DMS153 (cell line): ENCODE measurements at places on chromosomes 5 and 9.

DNA sequence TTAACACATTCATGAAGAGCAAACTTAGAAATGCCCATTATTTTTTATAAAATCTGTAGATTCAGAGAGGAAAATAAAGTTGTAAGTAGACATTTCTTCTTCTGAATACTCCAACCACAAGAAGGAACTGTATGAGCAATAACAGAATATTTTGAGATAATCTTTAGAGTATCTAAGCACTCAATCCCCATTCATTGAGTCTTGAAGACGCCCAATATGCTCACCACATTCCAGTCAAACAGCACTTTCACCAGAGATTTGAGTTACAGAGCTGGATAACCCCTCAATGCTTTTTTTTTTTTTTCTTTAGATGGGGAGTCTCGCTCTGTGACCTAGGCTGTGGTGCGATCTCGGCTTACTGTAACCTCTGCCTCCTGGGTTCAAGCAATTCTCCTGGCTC is 14.7 kb upstream of the RIC1 start:
- DNase-seq, result no peak

DNA sequence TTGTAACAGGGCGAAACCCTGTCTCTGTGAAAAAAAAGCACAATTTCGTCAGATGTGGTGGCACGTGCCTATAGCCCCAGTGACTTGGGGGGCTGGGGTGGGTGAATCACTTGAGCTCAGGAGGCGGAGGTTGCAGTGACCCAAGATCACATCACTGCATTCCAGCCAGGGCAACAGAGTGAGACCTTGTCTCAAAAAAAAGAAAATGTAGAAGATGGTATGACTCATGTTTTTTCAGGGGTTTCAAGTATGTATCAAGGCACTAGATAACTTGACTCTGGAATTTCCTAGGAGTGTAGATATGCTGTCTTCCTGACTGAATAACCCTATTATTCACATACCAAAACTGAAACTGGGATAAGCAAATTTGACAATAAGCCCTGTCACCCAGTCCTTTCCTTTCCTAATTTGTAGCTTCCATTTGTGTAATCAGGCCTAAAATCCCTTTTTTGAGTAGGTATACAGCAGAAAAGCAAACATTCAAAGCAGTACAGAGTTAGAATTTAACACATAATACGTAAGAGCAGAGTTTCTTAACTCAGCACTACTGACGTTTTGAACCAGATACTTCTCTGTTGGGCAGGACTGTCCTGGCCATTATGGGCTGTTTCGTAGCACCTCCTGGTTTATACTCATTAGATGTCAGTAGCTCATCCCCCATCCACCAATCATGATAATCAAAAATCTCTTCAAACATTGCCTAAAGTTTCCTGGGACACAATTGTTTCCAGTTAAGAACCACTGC is 17.3 kb upstream of the ANKRD18B start:
- no peak for DNase-seq

DNA sequence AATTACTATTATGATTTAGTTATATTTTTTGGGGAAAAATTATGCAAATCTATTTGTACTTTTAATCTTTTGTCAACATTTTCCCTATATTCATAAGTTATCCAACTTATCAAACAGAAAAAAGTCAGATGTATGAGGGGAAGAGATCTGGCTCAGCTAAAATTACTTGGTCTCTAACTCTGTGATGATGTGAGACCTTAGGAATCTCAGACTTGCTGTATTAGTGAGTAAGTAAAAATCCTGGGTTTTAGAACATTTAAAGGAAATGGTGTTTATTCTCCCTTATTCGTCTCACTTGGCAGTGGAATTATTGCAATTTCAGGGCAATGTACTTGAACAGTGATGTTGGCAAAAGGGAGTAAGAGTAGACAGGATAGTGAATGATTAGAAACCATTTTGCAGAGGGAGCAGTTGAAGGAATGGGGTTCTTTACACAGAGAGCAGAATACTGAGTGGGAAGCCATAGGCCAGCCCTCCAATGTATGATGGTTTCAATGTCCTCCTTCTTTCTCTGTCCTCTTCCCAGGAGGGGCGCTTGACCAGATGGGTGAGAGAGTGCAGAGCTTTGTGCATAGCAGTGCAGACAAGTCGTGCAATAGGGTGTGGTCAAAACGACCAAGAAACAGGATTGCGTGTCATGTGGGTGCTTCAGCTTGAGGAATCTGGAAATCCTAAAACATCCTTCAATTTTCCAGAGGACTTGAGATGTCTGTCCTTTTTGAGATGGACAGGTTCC is 91.7 kb downstream of the TENT4A start:
- no peak for DNase-seq

DNA sequence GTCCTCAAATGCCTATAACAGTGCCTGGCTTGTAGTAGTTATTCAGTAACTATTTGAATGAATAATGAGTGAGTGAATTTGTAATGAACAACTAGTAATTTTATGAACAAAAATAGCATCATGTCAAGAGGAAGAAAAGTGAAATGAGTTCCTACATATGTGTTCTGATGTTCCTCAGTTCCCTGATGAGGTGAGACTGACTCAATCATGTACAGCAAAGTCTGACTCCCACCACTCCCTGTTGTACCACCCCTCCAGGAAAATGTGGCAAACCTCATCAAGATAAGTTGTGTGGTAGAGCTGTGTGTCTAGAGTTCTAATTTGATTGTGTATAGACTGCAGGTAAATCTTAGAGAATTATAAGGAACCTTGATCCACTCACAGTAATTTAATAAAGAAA is 201.6 kb downstream of the GOLPH3 start:
- DNase-seq, result no peak

DNA sequence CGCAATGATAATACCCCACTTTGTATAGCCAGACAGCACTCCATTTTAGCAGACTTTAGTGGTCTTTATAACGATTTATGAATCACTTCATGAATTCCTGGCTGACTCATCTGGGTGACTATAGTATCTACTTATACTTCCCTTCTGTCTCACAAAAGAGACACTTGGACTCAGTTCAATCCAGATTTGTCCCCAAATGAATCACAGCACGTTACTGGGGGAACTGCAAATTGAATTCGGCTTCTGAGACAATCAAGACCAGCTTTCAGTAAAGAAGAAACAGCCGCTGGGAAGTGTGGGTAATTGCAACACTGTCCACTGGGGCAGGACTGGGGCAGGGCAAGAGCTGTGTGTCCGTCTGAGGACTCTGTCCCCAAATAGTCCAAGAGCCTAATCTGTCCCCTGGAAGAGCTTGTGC is 337.3 kb upstream of the RFX3 start:
- DNase-seq, result no peak

- no peak for DNase-seq
Measured at GRCh38 chr5:171640480-171640879, 145.1 kb upstream of the SMIM23 start.

DNA sequence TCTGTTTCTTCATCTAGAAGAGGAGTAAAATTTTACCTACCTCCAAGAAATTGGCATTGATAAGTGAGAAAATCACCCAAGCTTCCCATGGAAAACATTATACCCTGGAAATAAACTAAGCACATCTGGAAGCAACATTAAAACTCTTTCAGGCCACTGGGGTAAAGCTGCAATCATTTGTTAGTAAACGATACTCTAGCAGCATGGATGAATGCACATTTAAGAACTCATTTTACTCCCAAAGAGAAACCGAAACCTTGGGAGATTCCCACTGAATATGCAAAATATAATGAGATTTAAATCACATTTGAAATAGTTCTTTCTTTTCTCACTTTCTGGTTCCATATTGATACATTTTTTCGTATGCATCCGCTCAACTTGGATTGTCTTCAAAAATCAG is 467.5 kb downstream of the EFNA5 start:
- no peak for DNase-seq

GRCh38 chr9:76916231-76916630 is 10.3 kb upstream of the PRUNE2 start:
- peak; percentile 30 for DNase-seq

GRCh38 chr9:70058569-70059116 is 15.0 kb downstream of the MAMDC2 start:
- DNase-seq, result no peak
